ENCODE measurements at places on chromosomes 7 and 10.

GRCh38 chr10:82564353-82565196 lies 689.6 kb downstream of the NRG3 start:
- DNase-seq = peak; percentile 48

GRCh38 chr7:55449205-55449991 lies 84.3 kb downstream of the LANCL2 start:
- no peak for DNase-seq

DNA sequence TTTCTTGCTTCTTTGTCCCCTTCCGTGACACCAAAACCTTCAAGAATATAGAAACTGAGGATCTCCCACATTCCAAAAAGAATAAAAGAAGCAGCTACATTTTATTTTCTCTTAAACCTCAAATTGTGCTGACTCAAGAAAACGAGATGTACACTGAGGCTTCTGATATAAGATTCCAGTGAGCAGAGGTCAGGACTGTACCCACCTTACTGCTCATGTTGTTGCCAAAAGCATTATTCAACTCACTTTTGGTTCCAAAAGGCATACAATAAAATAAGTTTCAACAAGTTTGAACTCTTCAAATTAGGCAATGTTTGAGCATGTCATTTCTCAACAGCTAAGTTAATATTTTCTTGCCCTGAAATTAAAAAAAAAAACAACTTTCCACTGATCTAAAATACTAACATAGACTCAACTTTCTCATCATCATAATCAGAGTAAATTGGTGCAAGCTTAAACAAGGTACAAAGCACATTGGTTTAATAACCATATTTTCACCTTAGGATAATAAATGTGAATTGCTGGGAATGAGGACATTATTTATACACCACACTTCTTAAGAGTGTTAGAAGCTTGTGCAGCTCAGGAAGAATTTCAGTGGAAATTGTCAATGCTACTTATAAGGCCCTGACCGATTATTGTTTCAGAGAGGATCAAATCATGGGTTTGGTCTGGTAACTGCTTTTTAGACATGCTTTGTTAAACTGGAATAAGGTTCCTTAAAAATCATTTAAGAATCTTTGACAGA lies 629.0 kb upstream of the IGFBP3 start:
- peak; percentile 62 for DNase-seq

- DNase-seq = no peak
Observed at GRCh38 chr10:69571618-69572158, 1.5 kb downstream of the NEUROG3 start.

GRCh38 chr10:62162261-62162981 lies 106.2 kb downstream of the RTKN2 start:
- DNase-seq = no peak

DNA sequence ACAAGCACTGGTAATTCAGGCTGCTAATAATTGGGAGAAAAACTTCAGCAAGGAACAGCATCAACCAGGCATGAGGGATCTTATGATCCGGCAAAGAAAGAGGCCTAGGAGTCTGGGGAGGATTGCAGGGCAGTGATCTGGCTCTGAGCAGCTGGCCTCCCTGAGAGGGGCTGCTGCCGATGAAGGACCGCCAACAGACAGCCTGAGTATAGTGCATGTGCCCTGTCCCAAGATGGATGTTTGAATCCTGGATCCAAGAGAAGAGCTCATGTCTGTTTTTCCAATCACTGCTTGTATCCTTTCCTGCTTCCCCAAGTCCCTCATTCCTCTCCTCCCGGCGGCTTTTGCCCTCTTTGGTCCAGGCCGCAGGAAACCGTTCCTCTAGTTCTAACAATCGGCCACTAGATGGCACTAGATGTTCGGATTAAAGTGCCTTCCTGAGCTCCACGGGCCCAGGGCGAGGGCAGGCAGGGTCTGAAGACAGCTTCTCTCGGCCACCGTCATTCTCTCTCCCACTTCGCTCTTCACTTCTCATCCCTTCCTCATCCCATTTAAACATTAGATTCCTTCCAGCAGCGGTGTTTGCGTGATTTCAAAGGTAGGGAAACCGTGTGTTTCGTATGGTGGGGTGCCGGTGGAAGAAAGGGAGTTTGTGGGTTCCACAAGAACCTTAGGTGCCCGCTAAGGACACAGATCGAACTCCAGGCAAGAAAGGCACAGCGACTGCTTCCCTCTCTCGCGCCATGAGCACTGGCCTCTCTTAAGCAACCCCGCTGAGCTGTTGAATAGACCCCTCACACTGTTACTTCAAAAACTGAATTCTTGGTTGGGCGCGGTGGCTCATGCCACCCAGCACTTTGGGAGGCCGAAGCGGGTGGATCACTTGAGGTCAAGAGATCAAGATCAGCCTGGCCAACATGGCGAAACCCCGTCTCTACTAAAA lies 82.4 kb downstream of the ADCYAP1R1 start:
- DNase-seq = peak; percentile 84

GRCh38 chr7:44823255-44823781 lies 24.6 kb downstream of the H2AZ2 start:
- no peak for DNase-seq

DNA sequence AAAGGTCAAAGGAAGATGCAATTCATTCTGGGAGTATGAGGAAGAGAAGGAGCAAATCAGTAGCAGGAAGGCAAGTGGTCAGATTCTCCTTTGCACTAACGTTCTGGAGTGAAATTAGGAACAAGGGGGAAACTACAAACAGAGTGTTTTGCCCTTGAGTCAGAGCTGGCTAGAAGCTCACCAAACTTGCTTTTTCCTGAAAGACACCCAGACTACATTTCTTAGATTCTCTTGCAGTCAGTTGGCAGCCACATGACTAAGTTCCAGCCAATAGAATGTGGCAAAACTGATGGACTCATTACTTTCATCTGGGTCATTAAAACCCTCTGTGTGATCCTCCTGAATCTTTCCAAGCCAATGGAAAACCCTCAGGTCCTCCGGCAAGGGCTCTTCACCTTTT lies 18.6 kb upstream of the DLX5 start:
- DNase-seq = no peak

GRCh38 chr7:56063500-56063881 lies 595 bp upstream of the SUMF2 start:
- no peak for DNase-seq

- DNase-seq = no peak
Observed at GRCh38 chr7:157907091-157907490, 570.3 kb downstream of the DNAJB6 start.

DNA sequence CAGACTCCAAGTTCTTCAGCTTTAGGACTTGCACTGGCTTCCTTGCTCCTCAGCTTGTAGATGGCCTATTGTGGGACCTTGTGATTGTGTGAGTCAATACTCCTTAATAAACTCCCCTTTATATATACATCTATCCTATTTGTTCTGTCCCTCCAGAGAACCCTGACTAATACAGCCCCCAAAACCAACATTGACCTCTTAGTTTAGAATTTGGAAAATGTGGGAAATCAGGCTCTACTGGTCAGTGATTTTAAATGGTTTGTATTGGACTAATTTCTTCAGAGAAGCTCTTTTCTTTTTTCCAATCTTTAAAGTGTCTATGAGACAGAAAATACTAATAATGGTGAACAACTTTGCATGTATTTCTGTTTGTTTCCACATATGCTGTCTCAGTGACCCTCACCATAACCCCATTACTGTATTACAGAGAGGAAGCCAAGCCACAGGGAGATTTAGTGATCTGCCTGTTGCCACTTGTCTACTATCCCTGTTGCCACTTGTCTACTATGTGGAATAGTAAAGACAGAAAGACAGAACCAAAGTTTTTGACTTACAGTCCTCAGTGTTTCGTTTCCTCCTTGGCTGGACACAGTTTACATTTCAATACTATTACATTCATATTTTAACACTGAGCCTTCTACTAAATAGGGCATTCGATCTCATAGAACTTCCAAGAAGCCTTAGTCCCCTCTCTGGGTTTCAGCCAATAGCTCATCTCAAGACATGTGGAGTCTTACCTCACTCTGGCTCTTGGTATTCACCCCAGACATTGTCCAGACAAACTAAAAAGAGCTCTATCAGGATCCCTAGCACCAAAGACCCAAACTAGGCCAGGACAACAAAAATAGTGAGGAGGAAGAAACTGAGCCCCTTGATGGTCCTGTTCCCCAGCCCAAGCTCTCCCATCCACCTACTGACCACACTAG lies 121.0 kb downstream of the AKR1D1 start:
- no peak for DNase-seq

DNA sequence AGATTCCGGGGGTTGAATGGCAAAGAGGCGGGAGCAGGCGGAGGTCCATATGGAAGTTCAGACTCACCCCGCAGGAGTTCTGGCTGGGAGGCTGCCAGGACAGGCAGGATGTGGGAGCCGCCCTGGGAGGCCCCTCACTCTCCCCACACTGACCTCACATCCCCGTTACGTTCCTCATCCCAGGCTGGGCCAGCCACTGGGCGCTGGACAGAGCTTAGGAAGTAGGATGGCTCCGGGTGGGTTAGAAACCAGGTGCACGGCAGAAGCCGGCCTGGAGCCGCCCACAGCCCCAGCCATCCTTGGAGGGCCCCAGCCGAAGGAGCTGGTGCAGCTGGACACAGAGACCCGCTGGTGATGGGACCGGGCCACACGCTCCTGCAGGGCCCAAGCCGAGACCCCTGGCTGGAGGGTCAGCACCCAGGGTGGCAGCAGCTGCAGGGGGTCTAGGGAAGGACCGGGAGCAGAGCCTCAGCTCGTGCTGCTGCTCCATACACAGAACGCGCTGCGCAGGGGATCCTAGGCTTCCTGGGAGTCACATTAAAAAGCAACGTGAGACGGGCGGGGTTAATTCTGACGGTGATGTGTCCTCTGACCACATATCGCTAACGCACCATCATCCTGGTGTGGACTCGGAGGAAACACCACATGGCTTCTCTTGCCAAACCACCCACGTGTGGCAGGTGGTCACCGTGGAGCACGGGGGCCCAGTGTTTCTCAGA lies 98.6 kb upstream of the DIP2C start:
- no peak for DNase-seq

All from MCF 10A (cell line).